BE2C (cell line): ENCODE measurements at places on chromosomes 4 and X.

GRCh38 chr4:9867751-9868425, 86.5 kb downstream of the DRD5 start:
- DNase-seq = peak; percentile 23

DNA sequence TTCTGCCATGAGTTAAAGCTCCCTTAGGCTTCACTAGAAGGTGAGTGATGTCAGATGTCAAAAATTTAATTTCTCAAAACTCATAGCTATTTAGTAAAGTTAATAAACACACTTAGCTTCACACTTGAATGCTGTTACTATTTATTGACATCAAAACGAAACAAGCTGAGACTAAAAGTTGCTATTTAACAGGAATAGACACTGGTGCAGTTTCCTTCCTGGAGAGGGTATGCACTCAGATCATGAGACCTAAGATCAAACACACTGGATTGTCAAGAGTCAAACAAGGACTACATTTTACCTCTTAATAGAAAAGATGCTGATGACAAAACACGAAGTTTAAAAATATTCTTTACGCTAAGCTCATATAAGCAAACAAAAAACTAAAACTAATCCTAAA, 18.9 kb downstream of the UPF3B start:
- DNase-seq = no peak

GRCh38 chr4:86497980-86498862, 95.9 kb upstream of the PTPN13 start:
- peak; percentile 16 for DNase-seq

DNA sequence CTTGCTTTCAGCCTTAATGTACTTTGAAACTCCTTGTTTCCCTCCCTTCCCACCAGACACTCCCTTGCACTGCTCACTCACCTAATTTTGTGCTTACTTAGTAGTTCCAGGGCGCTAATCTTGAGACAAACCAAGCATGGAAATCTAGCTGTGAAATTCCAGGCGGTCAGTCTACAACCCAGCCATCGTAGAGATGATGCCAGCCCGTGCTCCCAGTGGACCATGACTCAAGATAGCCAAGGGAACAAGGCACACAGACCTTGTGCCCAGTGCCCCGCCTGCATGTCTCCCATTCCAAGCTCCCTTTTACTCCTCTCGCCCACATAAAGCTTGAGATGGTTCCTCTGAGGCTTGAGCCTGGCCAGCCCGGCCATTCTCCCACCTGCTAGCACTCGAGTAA, 11.1 kb downstream of the TREX2 start:
- no peak for DNase-seq

DNA sequence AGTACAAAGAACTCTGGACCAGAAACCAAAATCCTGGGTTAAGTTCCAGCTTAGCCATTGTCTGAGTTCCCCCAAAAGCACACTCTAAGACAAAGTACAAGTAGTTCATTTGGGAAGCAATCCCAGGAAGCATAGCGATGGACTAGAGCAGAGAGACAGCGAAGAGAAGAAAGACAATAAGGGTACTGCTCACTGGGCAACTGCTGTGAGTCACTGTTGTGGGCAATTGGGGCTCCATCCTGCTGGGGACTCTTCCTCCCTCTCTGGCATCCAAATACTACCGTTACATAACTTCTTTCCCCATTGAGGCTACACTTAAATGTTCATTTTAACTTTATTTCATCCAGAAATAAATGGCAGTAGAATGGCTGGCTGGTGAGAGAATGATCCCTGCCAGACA, 14.1 kb downstream of the SRPX start:
- DNase-seq = no peak

DNA sequence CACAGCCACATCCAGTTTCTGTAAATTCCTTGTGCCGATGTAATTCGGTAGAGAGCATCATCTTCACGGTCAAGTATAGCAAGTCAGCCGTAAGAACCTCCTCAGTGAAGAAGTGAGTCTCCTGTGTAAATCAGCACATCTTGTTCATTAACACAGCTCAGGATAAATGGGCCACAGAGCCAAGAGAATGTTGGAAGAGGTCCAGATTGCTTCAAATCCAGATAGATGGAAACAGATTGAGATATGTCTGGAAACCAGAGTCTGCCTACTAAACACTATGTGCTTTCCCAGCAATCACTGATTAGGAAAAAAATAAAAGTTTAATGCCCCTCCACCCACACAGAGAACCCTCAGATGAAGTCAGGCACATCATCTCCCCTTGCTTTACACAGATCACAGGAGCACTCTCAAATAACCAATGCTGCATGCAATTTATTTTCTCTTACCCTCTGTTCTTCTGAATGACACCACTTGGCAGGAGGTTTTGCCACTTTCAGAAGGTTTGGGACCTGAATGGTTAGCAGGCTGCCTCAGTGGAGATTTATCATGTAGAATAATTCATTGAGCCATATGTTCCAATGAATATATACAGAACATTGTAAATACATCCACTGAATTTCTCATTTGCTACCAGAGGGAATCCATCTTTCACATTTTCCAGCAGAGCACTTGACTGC, 357.7 kb downstream of the C4orf33 start:
- DNase-seq = no peak

DNA sequence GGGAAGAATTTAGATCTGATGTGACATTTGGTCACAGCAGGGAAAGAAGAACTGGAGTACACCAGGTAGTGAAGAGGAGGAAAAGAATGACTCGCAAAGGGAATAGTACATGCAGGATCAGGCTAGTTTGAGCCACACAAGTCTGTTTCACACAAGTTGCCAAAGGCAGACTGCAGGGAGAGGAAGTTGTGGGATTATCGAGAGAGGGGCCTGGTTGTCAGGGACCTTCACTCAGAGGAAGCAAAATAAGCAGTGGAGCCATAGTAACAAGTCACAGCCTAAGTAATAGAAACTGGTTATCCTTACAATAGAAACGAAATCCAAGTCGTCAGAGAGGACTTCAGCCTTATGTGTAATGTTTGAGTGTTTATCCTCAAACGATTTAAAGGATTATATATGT, 316.7 kb upstream of the HTR2C start:
- DNase-seq = no peak

DNA sequence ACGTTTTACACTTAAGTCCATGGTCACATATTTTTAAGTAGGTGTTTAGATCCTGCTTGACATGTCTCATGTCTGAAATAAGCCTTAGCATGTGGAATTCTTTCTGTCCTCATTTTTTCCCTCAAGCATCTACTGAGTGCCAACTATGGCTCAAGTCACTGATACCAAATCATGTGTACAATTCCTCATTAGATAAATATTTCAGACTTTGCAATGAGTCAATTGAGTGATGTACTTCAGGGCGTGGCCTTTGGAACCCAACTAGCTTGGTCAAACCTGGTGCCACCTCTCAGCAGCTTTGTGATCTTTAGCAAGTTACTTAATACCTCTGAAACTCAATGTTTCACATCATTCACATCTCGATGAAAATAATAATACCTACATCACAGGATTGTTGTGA, 12.6 kb upstream of the JADE1 start:
- DNase-seq = no peak

DNA sequence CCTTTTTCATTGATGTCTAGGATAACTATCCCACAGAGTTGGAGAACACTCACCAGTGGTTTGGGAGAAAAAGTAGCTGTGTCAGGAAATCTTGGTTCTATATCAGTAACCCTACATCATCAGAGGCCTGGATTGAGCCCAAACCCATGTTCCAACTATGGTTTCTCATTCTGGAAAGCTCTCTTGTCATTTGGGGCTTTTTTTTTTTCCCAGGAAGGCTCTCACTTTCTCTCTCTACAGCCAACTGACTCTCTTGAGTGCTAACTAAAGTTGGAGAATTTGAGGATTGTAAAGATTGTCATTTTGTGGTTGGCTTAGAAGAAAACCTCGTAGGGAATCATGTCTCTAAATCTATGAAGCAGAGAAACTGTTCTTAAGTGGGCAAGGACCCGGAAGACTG, 228.2 kb upstream of the DIPK2B start:
- no peak for DNase-seq

- no peak for DNase-seq
These were observed 109.6 kb downstream of the SH2D1A start for GRCh38 chrX:124455966-124456365.

GRCh38 chrX:13693341-13693961, 4.5 kb downstream of the RAB9A start:
- no peak for DNase-seq

DNA sequence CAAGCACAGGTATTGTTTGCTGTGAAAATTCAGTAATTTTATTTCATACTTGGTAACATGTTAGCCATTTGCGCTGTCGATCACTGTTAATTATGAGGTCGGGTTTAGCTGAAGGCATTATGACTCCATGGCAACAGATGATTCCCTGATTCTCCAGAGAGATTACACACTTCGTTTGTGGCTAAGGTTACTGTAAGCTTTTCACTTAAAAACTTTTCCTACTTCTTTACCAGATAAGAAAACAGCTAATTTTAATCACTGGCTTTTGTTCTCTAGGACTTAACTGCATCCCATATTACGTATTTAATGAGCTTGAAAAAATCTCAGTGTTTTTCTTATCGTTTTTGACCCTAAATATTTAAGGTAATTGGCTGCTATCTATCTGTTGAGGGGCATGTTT, 2.1 kb downstream of the GSTCD start:
- peak; percentile 14 for DNase-seq

DNA sequence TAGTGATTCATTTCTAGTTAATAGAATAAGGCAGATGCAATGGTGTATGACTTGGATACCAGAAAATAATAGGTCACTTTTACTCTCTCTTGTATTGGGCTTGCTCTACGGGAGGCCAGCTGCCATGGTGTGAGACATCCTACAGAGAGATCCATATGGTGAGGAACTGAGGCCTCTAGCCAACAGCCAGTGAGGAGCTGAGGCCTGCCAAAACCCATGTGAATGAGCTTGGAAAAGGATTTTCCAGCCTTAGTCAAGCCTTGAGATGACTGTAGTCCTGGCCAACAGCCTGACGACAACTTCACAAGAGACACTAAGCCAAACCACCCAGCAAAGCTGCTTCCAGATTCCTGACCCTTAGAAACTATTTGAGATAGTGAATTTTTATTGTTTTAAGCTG, 1300.2 kb downstream of the RAPGEF2 start:
- DNase-seq = no peak

DNA sequence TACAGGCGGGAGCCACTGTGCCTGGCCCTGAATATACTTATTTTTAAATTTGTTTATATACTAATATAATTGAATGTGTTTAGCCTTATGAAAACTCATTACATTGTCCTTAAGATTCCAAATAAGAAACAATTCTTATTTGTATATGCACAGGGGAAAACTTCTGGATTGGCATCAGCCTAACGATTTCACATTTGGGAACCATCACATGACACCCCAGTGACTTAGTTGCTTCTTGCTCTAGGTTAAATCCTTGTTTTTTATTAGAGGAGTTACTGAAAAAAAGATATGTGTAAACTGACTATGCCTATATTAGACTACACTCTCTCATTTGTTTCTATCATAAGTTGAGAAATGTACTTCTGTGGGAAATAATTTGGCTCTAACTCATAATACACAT, 520.2 kb downstream of the SPRY1 start:
- no peak for DNase-seq

GRCh38 chrX:52870046-52870445, 2.2 kb upstream of the XAGE3 start:
- no peak for DNase-seq

- no peak for DNase-seq
These were observed 39.4 kb downstream of the STIM2 start for GRCh38 chr4:26899991-26900390.

GRCh38 chr4:182640932-182641331, 276.3 kb downstream of the DCTD start:
- no peak for DNase-seq

DNA sequence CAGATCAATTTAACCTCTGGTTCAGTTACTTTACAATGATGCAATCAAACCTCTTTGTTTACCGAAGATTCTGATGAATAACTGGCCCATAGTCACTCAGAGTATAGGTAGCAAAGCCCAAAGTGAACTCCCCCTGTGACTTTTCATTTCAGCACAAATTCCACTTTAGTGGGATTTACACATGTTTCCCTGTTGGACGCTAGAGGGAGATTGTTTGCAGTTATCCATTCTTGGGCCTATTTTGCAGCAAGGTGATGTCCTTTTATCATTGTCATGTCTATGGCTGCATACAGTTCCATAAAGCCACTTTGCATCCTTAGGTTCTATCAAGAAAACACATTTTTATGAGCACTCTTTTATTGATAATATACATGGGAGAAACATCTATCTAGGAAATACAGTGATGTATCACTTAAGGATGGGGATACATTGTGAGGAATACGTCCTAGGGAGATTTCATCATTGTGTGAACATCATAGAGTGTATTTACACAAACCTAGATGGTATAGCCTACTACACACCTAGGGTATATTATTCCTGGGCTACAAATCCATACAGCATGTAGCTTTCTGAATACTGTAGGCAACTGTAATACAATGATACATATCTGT, 14.5 kb upstream of the DKK2 start:
- no peak for DNase-seq

GRCh38 chrX:134513091-134513490, 53.1 kb downstream of the HPRT1 start:
- no peak for DNase-seq

DNA sequence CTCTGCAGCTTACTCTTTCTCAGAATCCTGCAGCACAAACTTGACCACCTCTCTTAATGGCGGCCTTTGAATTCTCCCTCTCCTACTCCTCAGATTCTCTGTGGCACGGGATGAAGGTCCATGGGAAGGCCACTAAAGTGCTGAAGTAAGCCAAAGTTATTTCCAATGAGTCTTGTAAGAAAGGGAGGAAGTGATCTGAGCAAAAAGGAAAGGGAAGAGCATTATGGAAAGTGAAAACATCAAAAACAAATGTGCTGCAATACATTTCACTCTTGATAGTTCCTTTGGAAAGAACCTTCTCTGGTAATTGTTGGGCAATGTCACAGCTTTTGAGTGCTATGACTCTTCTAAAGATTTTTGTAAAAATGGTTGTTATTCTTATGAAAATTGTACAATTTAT, 54.3 kb upstream of the CAMK2D start:
- DNase-seq = no peak

- no peak for DNase-seq
These were observed 5.7 kb downstream of the TRPC5OS start for GRCh38 chrX:111881715-111882114.

DNA sequence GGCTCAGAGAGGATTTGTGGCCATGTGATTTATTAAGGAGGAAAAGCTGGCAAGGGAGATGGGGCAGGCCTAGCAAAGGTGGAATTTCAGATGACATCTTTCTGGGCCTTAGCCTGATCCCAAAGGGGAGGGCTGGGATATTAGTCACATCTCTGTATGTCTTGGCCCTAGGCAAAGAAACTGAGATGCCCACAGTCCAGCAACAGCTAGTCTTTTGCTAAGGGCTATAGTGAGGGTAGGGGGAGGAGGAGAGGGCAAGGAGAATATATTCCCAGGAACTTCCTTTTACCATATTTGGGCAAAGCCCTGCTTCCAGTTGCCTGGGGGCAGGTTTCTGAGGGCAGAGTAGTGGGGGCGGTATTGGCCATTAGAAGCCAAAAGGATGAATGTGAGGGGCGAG, 209.8 kb upstream of the NR3C2 start:
- peak; percentile 9 for DNase-seq

- DNase-seq = no peak
These were observed 226.8 kb upstream of the LNX1 start for GRCh38 chr4:53818104-53818503.

- no peak for DNase-seq
These were observed 614.6 kb upstream of the CPEB2 start for GRCh38 chr4:14387647-14388046.
